ENCODE measurements at places on chromosomes 1 and 21.

GRCh38 chr1:201713086-201713810, 115.7 kb upstream of the IPO9 start:
- H3K4me1 ChIP-seq: peaks cover 27% of the 10 kb centered on the region
- no peaks in the 10 kb centered on the region for H3K27me3 ChIP-seq
- no peak overlapping the region for H3K4me3 ChIP-seq
- H3K36me3 ChIP-seq: no peaks in the 10 kb centered on the region
- DNase-seq: no peak
- no peak overlapping the region for H3K27ac ChIP-seq

DNA sequence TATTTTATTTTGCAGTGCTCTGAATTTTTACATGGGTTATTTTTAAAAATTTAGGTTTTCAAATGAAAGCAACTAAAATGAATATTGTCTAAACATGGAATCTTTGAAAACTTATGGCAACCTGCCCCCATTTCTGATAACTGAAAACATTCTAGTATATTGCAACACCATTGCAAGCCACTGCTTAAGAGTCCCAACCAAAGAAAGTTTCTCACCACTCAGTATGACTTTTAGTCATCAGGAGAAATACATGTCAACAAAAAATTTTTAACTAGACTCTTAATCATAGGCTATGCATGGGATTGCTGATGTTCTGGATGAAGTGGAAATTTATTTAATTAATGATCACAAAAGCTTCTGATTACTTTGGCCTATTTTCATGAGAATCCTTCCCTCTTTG, 112.1 kb downstream of the TNFSF18 start:
- peaks cover 3% of the 10 kb centered on the region for H3K4me1 ChIP-seq
- no peak overlapping the region for H3K27ac ChIP-seq
- H3K36me3 ChIP-seq: no peaks in the 10 kb centered on the region

DNA sequence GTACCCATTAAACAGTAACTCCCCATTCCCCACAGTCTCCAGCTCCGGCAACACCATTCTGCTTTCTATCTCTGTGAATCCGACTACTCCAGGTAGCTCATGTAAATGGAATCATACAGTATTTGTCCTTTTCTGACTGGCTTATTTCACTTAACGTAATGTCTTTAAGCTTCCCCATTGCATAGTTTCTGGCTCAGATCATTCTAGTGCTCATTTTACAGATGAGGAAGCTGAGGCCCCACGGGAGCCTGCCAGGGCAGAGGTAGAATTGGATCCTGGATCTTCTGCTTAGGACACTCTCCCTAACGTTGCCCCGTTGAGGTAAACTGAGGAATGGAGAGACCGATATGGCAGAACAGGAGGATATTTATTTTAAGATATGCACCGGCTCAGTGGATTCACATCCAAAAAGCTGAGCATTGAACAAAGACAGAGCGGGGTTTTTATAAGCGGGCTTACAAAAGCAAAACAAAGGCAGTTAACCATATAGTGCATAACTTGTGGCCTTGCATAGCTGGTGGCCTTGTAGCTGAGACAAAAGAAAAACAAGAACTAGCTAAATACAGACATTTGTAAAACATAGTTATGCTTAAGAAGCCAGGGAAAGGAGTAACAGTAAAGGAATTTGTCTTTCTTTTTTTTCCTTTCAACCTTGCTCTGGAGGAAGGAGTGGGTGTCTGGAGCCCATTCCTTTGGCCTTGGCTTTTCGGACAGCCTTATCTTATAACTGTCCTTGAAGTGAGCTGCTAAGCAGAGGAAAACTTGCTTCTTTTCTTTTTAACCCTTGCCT, 15.3 kb upstream of the KLHDC8A start:
- peaks cover 8% of the 10 kb centered on the region for H3K4me1 ChIP-seq
- no peaks in the 10 kb centered on the region for H3K36me3 ChIP-seq
- no peak overlapping the region for H3K27ac ChIP-seq
- H3K27me3 ChIP-seq: no peaks in the 10 kb centered on the region
- no peak for DNase-seq

DNA sequence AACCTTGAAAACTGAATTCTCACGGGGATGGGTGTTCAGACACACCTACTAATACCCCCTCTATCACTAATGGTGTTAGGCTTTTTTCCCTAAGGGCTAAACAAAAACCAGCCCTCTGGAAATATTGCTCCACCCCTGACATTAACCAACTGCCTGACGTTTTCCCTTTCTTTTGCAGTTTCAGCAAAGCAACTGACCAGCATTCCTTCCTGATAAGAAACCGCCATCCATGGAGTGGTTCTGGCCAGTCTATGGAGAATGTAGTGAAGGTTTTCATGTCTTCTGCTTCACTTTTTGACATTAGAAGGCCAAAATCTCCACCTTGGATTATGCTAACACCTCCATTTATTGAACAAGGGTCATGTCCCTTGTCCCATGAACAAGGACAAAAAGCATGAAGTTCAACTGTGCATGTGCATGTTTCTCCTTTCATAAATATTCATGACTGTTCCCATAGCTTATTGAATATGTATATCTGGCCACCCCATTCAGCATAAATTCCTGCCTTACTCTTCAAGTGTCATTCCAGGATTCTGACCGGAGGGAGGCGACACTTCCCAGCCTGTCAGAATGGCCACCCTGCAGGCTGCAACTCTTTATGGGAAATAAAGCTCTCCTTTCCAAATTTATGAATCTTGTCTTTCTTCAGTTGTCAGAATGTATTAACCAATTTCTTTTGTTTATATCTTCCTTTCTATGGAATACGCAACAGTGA, 314.3 kb downstream of the HHIPL2 start:
- no peak overlapping the region for H3K27ac ChIP-seq
- no peak for DNase-seq
- H3K4me1 ChIP-seq: no peaks in the 10 kb centered on the region
- H3K4me3 ChIP-seq: no peak overlapping the region
- no peaks in the 10 kb centered on the region for H3K27me3 ChIP-seq

DNA sequence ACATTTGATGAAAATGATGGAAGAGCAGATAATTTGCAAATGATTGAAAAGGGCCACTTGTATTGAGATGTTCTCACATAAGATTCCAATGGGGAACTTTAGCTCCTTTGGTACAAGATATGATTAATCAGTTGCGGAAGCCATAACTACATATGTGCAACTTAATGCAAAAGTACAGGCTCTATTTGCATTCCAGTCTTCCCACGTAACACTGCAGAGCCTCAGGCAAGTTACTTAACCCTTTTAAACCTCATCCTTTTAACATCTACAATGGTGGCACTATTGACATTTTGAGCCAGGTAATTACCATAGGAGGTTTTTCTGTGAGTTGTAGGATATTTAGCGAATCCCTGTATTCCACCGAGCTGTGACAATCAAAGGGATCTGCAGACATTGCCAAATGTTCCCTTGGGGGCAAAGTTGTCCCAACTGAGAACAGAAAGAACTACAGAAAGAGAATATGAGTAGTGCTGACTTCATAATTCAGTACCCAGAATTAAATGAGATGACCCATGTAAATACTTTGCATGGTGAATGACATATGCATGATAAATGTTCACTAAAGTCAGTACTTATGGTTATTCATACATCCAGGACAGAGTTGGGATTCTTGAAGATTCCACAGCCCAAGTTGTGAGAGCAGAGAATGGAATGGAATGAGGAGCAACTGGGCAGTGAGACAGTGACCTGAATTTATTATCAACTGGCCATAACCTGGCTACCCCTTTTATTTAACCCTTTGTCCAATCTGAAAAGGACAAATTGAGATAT, 62.6 kb downstream of the SPAG17 start:
- no peak overlapping the region for H3K4me3 ChIP-seq
- no peaks in the 10 kb centered on the region for H3K27me3 ChIP-seq
- no peak for DNase-seq
- peaks cover 5% of the 10 kb centered on the region for H3K4me1 ChIP-seq

DNA sequence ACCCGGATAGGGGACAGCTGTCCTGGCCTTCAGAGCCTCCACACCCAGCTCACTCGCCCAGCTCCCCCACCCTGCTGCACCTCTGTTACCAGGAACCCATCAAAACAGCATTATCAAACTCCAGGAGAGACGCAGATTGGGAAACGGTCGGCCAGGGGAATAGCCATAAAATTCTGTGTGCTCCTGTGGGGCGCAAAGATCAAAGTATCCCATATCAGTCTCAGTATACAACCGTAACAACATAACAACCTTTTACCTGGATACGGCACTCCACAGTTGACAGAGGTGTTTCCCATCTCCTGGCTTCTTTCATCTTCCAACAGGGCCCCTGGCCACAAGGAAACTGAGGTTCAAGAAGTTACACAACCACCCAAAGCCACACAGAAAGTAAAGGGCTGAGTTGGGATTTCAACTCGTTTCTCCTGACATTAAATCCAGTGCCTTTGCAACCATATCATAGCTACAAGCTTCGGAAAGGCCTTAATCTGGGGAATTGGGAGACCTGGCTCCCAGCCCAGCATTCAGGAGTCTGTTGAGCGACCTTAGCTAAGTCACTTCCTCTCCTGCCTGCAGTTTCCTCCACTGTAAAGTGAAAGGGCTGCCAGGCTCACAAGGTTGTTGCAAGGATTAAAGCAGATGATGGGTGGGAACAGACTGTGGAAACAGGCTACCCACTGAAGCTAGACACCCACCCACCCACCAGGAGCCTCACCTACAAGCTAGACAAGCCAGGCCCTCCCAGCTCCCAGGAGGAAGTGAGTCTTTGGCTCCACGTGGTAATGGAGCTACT, 8.1 kb upstream of the EPHB2 start:
- no peak for DNase-seq
- no peaks in the 10 kb centered on the region for H3K27me3 ChIP-seq
- H3K36me3 ChIP-seq: no peaks in the 10 kb centered on the region
- H3K4me3 ChIP-seq: no peak overlapping the region
- H3K4me1 ChIP-seq: peaks cover 4% of the 10 kb centered on the region

DNA sequence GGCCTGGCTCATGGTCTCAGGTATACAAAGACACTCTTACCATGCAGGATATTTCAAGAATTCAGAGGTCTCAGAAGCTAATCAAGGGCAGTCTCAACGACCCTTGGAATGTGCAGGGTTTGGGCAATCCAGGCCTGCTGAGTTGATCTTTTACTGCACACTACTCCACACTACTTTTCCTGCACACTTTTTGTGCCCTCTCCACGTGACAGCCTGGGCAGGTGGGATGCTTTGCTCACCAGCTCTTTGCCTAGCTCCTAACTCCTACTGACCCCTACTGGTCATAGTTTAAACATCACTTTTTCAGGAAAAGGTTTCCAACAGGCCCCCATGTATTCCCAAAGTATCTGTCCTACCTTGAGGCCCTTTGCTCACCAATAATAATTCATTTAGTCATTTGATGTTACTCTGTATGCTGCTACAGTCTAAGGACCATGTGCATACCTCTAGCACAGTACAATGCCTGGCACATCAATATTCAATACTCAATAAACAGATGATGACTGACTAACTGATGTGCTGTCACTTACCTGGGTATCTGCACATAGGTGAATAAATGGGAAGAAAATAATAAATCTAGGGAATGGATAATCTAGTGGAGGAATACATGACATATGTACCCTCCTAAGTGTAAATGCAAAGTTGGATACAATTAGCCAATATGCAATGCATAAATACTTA, 9.6 kb downstream of the DUSP23 start:
- no peak overlapping the region for H3K4me3 ChIP-seq
- no peaks in the 10 kb centered on the region for H3K36me3 ChIP-seq
- H3K27ac ChIP-seq: no peak overlapping the region
- H3K4me1 ChIP-seq: no peaks in the 10 kb centered on the region

DNA sequence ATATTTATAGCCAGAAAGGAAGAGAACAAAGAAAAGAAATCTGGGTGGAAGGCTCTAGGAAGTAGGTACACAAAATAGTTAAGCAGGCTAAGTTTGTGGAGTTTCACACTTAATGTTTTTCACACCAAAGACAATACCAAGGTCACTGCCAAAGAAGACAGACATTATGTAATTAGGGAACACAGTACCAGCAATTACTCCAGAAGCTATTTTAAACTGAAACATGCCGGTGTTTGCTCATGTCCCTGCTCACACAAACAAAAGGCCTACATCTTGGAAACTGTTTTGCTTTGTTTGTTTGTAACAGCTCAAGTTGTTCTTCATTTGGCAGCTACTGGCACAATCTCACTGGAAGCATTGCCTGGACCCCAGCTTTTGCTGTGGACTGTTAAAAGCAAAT, 88.5 kb upstream of the DAB1 start:
- DNase-seq: no peak
- H3K4me3 ChIP-seq: no peak overlapping the region
- H3K36me3 ChIP-seq: no peaks in the 10 kb centered on the region
- H3K27ac ChIP-seq: no peak overlapping the region

DNA sequence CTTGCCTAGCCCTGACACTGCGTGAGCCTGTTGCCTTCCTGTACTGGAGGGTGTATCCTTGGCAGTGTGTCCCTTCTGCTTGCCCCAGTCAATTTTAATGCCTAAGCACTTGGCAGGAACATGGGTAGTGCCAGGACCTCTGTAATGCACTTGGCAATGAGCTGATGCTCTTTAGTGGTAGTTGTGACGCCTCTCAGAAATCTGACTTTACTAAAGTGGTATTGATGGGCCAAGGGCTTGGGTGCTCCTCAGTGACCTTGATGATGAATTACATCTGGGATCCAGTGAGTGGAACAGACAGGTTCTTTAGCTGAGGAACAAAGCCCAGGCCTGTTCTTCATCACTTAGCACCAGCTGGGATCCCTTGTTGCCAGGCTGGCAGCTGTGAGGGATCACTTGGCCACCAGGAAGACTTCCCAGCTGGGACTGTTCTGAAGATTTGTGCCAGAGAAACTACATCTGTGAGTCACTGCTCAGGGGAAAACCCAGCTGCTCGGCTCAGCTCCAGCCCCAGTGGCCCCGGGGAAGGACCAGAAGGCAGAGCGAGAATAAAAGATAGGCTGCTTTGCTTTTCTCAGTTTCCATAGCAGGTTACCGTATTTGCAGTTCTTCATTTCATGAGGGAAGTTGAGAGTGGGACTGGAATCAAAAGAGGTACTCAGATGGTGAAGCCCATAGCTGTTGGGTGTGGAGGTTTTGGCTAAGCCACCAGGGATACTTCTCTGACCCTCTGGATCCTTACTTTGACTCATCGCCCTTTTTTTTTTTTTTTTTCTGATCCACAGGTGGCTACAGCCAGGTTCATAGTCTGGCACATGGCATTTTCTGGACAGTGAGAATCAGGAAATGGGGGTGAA, 28.5 kb upstream of the KCNA2 start:
- no peaks in the 10 kb centered on the region for H3K4me1 ChIP-seq
- no peak overlapping the region for H3K27ac ChIP-seq
- no peak overlapping the region for H3K4me3 ChIP-seq
- no peak for DNase-seq
